ENCODE measurements at places on chromosomes 5 and 9.

- no peak for DNase-seq
Measured at GRCh38 chr9:68683433-68683832, 21.6 kb upstream of the PIP5K1B start.

- DNase-seq: no peak
Measured at GRCh38 chr5:136129445-136129844, 3.2 kb upstream of the SMAD5 start.

DNA sequence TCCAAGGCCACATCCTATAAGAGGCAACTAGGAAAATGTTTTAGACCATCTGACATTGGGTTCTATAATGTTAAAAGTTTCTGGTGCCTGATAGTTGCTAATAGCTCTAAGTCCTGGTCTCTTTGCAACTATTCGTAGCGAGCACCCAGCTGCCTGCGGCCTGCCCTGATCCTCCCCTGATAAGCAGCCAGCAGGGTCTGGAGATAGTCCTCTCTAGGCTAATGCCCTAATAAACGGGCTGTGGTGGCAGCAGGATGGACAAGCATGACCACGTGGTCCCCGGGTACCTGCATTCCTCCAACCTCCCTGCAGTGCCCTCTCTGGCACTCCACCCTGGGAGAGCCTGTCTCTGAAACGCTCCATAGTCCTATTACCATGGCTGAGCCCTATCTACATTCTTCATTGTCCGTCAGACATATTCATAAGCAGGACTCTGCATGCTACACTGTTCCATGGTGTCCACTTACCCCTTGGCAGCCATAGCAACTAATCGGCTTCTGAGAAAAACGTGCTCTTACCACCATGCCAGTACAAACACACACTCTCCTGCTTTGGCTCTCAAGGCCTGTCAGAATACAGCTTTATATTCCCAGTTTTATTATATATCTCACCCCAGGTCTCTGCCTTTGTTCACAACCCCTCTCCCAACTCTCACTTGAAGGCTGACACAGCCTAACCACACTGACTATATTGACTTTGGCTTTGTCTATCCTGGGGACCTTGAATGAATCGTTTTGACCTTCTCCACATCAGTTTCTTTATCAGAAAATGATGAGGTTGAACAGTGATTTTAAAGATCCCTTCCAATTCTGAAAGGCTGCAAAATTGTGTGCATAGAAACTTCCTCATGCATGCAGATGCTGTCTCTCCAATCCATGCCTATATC, 49.9 kb upstream of the DAPK1 start:
- DNase-seq: no peak

DNA sequence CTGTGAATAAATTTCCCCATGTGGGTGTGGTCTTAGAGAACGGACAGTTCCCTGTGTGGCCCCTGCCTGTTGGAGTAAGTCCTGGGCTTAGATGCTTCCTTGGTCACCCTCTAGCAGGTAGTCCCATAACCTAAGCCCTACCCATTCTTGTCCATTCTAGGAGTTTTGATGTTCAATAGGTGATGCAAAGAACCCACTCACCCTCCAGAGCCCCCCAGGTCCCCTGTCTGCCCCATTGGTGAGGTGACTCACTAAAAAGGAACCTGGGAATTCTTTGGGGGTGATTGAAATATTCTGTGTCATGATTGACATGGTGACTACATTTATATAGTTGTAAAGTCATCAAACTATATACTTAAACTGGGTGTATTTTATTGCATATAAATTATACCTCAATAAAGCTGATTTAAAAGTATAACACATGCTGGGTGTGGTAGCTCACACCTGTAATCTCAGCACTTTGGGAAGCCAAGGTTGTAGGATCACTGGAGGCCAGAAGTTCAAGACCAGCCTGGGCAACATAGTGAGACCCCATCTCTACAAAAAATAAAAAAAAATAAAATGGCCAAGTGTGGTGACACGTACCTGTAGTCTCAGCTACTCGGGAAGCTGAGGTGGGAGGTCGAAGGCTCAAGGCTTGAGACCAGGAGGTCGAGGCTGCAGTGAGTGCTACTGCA, 20.8 kb upstream of the GTF3C5 start:
- no peak for DNase-seq

- DNase-seq: no peak
Measured at GRCh38 chr5:68140763-68141162, 74.8 kb upstream of the PIK3R1 start.

GRCh38 chr5:60992871-60993270, 47.9 kb downstream of the NDUFAF2 start:
- no peak for DNase-seq

- DNase-seq: no peak
Measured at GRCh38 chr9:33065157-33066076, 11.1 kb downstream of the SMU1 start.

GRCh38 chr9:93183663-93184431, at the start of gene WNK2:
WNK2 (plus strand) TSS chr9:93184139; CDS start chr9:93184930, 791 bp downstream.
- no peak for DNase-seq

DNA sequence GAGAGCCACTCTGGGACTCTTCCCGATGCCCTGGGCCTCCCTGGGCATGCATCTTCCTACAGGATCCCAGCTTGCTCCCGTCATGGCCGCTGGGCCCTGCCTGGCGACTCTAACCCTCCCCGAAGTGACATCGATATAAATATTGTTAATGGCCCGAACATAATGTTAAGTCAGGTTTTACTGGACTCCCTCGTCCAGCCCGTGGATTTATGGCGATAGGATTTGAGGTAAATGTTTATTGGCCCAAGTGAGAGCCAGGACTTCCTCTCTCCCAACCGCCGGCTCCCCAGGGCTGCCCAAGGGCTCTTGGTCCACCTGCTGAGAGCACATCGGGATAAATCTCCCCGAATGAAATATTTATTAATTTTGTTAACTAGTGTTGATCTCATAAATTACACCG, 246.3 kb downstream of the PBX3 start:
- no peak for DNase-seq

- DNase-seq: no peak
Measured at GRCh38 chr5:55324815-55325418, 17.1 kb downstream of the MTREX start.

- no peak for DNase-seq
Measured at GRCh38 chr9:108386032-108386431, 469.8 kb downstream of the ACTL7B start.

- no peak for DNase-seq
Measured at GRCh38 chr9:117616431-117616831, 87.8 kb upstream of the TLR4 start.

- no peak for DNase-seq
Measured at GRCh38 chr5:100796851-100797250, 106.2 kb downstream of the ST8SIA4 start.

DNA sequence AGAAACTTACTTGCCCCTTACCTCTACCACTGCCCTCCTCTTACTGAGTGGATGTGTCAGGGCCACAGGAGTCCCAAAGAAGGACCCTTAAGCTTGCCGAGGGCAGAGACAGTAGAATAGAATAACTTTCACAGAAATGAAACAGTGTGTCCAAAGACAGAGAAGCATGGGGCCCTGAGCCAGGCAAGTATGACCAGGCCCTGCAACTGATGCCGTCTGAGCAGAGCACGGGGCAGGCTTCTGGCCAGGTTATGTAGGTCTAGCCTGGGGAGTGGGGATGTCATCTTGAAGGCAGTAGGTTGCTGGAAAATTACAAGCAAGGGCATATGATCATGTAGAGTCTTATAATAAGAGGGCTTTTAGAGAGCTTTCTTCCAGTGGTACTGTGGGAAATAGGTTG, 415.4 kb downstream of the KDM4C start:
- DNase-seq: no peak

DNA sequence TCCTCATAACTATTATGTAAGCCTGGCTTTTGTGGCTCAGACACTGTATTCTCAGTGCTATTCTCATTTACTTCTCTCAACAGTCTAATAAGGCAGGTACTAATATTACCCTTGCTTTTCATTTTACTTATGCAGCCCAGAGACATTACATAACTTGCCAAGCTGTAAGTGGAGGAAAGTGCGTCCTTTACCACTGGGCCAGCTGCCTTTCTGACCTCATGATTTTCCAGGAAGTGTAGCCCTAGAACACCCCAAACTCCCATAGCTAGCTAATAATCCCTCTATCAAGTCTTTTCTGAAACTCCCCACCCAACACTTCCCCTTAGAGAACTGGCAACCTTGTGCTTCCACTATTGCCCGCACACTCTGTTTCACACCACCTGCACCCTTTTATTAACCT, 192.9 kb upstream of the HMHB1 start:
- DNase-seq: no peak

DNA sequence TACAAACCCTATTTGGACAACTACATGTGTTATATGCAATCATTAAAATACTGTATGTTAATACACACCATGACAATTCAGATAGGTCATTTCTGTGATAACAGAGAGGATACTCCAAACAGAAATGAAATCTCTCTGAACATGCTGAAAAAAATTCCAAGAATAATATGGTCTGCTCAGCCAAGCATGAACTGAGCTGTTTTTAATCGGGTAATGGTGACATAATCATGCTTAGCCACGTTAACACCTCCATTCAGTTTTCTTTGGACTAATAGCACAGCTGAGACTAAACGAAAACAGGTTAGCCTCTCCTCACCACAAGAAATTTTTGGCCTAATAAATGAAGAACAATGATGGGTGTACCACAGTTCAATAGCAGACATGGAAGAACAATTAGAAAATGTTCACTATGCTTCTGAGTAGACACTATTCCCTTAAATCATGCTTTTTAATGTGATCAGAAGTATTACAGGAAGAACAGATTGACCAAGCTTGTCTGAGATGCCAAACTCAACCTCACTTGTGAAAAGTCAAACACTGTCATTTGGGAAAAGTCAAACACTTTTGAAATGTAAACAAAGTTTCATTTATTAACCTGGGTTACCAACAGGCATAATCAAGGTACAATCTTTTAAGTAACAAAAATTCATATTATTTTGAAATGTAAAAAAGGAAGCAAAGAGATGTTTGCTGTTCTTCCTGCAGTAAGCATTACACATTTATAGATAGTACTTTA, 19.4 kb downstream of the RAB14 start:
- DNase-seq: no peak

DNA sequence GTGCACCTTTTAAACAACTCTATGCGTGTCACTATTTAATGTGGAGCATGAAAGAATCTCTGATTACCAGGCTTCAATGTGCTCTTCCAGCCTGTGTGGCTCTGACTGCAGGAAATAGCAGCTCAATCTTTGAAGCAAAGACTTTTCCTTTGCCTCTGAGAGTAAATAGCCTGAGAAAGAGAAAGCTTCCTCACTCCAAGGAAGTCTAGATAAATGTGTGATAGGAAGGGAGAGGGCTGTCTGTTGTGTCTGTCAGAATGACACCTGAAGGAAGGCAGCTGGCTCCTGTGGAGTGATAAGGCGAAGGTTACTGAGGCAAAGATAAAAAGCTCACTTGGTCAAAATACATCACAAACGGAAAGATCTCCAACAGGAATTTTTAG, 205.3 kb upstream of the HAPLN1 start:
- DNase-seq: no peak

DNA sequence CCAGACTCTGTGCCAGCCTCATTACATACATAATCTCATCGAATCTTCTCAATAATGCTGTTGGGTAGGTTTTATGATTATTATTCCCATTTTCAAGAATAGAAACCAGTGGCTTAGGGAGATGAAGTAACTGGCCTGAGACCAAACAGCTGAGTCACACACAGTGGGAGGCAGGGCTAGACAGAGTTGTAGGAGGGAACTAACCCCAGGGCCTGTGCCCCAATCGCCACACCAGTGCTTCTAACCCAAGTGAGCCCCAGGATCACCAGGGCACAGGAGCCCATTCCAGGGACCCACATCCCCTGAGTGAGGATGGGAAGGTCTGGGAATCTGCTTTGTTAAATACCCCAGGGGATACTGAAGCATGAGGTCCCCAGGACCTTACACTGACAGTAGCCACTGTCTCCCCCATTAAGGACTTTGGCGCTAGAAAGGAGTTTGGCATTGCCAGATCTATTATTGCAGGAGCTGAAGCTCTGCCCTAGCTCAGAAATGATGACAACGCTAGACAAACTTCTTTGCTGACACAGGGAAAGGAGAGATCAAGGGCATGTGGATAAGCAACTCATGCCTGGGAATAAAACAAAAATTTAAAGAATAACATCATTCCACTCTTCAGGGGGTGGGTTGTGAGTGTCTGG, 63.8 kb upstream of the PPARGC1B start:
- DNase-seq: no peak

DNA sequence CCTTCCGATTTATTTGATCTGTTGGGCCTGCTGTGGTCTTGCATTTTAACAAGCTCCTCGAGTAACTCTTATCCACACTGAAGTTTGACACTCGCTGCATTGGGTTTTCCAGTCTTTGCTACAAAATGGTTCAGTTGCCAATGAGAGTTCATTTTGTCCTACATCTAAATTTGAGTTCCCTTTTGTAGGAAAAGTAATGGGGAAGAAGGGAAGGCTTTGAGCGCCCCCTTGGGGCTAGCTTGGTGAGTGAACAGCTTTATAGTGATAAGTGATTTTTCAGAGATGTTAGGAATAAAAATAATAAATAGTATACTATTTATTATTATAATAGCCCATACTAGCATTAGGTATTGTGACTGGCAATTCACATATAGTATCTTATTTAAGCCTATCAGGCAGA, 89.9 kb upstream of the GNAQ start:
- DNase-seq: peak; percentile 44

- DNase-seq: peak; percentile 40
Measured at GRCh38 chr5:41856644-41857491, 13.4 kb downstream of the OXCT1 start.

GRCh38 chr9:103661663-103662062, 432.4 kb upstream of the SMC2 start:
- no peak for DNase-seq

- no peak for DNase-seq
Measured at GRCh38 chr9:94212091-94212490, 47.0 kb upstream of the ZNF169 start.

DNA sequence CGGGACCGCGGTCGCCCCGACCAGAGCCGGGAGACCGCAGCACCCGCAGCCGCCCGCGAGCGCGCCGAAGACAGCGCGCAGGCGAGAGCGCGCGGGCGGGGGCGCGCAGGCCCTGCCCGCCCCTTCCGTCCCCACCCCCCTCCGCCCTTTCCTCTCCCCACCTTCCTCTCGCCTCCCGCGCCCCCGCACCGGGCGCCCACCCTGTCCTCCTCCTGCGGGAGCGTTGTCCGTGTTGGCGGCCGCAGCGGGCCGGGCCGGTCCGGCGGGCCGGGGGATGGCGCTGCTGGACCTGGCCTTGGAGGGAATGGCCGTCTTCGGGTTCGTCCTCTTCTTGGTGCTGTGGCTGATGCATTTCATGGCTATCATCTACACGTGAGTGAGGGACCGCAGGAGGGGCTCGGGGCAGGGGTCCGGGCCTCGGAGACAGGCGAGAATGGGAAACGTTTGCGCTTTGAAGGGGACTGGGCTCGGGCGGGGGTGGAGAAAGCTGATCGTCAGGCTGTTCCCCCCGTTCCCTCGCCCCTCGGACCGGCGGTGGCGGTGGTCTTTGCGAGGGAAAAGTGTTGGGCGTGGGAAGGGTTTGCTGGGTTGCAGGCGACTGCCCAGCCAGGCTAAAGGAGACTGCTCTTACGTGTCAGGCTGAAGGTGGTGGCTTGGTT, 457 bp downstream of the UGCG start:
- peak; percentile 42 for DNase-seq

GRCh38 chr9:91842358-91843049, 107.5 kb downstream of the ROR2 start:
- no peak for DNase-seq

- DNase-seq: no peak
Measured at GRCh38 chr9:97980479-97980803, 2.7 kb upstream of the ANP32B start.

All from stimulated activated CD4-positive, alpha-beta T cell treated with anti-CD3 and anti-CD28 coated beads, TNF-alpha, amount 100 ng/mL, for 4 hours (primary cell).